ENCODE measurements at places on chromosomes 4 and X. TPM values are rescaled to one million over a fixed set of nuclear protein-coding genes. Genes with fewer than 3 reads are reported as not detected.

- no peak for DNase-seq
These were observed 44.3 kb downstream of the ACTRT1 start for GRCh38 chrX:128007882-128008281.

- DNase-seq: no peak
These were observed 368.1 kb downstream of the EPHA5 start for GRCh38 chr4:65302145-65302544.

DNA sequence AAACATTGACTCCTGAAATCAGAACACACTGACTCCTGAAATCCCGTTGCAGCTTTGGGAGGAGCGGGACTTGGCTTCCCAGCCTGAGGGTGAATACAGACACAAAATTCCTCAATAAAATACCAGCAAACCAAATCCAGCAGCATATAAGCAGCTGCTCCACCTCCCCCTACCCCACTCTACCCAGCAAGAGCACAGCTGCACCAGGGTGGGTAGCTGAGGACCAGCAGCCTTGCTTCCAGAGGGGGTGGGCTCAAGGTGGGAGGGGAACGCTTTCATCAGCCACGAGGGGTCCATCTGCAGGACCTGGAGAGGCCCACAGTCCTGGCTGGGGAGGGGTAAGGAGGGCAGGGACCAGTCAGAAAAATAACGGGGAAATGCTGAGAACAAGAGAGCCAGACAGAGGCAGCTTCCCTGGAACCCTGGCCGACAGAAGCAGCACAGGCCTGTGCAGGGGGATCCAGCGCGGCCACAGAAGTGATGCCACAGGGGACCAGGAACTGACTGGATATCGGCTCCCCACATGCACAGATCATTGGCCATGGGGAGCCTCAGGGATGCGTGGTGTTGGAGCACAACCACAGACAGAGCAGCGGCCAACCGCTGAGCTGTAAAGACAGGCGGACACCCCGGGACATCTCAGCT lies 49.8 kb downstream of the FGFRL1 start:
- no peak for DNase-seq

DNA sequence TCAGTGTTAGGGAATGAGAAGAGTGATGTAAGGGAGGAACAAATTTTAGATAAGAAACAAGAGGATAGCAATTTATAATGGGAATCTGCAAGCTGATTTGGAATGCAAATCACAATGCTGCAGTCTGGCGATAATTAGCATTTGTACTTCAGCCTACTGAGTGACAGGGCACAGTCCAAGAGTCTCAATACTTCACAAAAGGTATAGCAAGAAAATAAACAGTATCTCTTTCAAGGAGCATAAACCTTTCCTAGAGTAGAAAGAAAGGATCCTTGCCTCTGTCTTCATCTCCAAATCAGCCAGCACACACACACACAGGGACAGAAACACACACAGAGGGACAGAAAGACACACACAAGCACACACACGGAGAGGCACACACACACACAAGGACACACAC lies 1.1 kb upstream of the GPM6A start:
- DNase-seq: no peak

DNA sequence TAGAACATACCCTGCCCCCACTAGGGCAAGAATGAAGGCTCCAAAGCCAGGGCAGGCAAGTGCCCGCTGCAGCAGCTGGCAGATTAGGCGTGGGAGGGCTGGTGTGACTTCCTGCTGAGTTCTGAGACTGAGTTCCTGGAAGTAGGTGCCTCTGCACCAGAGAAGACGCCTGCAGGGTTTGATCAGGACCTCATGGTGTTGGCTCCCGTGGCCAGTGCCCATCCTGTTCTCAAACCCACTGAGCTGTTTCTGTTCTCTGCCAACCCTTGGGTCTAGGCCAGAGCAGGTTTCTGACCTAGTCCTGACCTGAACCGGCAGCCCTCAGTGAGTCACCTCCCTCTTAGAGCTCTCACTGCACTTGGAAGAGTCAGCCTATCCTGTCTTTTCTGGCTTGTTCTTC lies 220.7 kb downstream of the HS6ST2 start:
- DNase-seq: peak; percentile 11

DNA sequence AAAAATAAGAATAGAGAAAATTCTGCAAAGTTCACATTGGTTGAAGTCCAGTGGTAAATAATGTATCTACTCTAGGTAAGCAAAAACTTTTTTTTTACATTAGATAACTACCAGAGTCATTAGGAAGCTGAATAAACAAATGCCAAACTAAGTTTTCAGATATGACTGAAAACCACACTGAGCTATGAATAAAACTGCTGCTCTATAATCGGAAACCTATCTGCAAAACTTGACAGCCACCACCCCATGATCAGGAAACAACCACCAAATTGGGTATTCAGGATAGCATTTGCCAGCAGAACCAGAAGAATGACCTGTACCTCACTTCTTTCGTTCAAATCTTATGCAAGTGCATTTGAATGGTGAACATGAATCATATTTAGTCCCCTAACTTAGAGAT lies 173.0 kb upstream of the TET2 start:
- DNase-seq: no peak

DNA sequence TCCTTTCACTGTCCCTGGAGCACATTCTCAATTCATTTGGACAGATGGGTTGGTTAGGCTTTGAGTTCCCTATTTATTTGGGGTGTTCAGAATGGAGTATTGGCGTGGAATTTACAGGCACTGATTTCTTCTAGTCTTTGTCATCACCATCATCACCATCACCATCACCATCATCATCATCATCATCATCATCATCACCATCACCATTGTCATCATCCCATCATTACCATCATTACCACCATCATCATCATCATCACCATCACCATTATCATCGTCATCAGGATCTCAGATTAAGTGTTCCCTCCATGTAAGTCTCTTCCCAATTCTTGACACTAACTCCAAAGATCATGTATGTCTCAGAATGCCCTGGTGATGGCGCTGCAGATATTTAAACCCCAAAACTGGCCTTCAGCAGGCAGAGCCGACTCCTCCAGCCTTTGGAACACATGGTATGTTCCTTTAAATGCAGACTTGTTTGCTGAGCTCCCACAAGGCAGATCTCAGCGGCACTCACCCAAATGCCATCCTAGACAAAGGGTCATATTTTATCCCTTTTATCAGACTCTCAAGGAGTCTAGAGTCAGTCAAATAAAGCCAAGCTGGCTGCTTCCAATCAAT lies 19.8 kb upstream of the FAM9A start:
- DNase-seq: no peak

DNA sequence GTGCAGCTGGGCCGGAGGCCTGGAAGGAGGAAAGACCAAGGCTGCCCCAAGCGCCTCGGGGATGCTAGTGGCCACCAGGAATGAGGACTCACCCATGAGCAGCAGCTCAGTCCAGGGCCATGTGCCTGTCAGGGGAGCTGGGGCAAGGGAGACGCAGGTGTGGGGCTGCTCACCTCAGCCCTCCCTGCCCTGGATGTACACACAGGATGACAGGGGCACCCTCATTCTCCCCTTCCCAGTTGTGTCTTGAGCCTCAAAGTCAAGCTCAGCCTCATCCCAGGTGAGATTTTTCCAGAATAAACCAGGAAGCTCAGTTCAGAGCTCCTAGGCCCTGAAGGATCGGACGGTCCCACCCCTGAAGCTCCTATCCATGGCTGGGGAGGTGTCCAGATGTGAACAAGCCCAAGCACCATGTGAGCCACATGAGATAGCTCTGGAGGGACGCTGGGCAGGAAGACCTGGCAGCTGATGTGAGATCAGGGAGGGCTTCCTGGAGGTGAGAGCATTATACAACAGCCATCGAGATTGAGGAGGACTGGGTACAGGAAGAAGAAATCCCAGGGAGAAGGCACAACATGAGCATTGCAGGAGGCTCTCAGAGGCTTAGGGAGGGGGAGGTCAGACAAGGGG lies 23.0 kb downstream of the HTRA3 start:
- DNase-seq: no peak

GRCh38 chr4:18934197-18934596 lies 912.6 kb upstream of the LCORL start:
- DNase-seq: no peak

MAML3 gene
- 3.7 TPM for total RNA-seq

NOX1 gene
- total RNA-seq: not detected

OCRL gene
- total RNA-seq: 2.4 TPM

CCNG2 gene
- 22.9 TPM for total RNA-seq

SEC24D gene
- 36.8 TPM for total RNA-seq

Data from CD4-positive, alpha-beta memory T cell (primary cell).